ENCODE measurements at places on chromosomes 12 and 14. TPM values are rescaled to one million over a fixed set of nuclear protein-coding genes. Genes with fewer than 3 reads are reported as not detected.

The NEUROD4 gene
- total RNA-seq, result not detected

The GPR68 gene
- total RNA-seq, result 1.2 TPM

The CNTN1 gene
- total RNA-seq, result 16.2 TPM

The TTC9 gene
- total RNA-seq, result under 0.01 TPM

The TMEM106C gene
- 175 TPM for total RNA-seq

Data from uterine smooth muscle cell (primary cell).